ENCODE measurements at places on chromosomes 7 and 10.

DNA sequence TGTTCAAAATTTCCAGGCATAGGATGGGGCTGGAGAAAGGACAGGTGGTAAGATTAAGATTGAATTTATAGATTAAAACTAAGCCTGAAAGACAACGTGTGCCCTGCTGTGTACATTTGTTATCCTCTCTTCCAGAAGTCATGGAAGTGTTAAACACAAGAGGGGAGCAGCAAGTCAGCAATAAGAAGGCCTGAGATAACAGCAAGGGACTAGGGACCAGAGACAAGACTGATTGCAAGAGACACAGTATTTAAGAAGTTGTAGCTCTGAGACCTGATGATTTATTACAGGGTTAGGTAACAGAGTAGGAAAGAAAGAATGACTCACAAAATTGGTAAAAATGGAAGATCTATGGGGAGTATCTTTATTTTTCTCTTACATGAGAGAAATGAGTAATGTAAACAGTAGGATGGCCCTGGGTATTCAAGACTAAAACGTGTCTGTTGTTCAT is 55.7 kb upstream of the COL1A2 start:
- no peak for DNase-seq

- DNase-seq, result no peak
These were observed 200.7 kb upstream of the NPSR1 start for GRCh38 chr7:34457329-34457728.

GRCh38 chr10:124917428-124918190 is 24.3 kb upstream of the ZRANB1 start:
- DNase-seq, result no peak

GRCh38 chr10:16765509-16766375 is 51.5 kb downstream of the RSU1 start:
- no peak for DNase-seq

- DNase-seq, result no peak
These were observed 312.6 kb downstream of the PLXDC2 start for GRCh38 chr10:20128811-20129210.

DNA sequence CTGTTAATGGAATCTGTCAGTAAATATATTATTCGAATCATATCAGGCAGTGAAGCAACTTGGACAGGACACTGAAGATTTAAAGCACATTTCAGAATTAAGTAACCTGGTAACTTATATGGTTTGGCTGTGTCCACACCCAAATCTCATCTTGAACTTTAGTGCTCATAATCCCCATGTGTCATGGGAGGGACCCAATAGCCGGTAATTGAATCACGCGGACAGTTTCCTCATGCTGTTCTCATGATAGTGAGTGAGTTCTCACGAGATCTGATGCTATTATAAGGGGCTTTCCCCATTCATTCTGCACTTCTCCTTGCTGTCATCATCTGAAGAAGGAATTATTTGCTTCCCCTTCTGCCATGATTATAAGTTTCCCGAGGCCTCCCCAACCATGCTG is 83.2 kb upstream of the COL1A2 start:
- DNase-seq, result no peak

DNA sequence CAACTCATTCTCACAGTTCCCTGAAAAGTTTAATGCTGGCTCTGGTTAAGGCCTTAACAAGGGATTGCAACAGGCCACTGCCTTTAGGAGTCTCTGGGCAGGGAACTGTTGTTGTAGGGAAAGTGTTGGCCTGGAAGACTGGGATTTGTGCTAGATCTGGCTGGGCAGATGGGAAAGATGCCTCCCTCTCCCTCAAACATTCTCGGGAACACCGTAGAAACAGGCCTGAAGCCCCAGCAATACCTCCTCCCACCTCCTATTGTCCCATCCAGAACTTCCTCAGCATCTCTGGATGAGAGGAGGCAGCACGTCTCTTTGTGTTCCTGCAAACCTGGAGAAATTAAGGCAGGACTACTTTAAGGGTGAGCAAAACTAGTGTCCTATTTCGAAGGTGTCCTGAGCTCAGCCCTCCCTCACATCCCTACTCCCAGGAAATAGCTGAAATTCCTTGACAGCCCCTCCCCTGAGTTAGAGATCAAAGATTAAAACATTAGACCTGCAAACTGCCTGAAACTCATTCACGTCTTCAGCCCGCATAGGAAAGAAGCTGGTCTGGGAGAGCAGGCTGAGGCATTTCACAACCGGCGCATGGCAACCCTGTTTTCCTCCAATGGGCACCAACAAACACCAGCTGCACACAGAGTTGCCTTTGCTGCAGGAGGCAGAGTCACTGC is 10.9 kb upstream of the MAP3K8 start:
- DNase-seq, result no peak

DNA sequence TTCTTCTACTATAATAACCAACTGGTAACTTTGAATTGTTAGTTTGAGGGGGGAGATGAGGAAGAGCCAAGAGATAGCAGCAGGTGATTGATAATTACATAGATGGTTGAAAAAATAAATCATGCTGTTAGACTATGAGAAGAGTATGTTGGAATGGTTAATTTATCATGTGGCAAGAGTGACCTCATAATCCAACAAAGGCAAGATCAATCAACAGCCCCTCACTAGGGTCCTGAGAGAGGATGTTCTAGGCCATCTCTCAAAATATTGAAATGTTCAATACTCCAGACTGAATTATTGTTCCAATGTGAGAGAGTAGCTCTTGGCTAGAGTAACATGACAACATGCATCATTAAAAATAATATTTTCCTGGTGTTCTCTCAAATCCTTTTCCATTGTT is 67.9 kb downstream of the ADD3 start:
- no peak for DNase-seq

GRCh38 chr10:14191407-14191806 is 139.3 kb downstream of the FRMD4A start:
- DNase-seq, result no peak

DNA sequence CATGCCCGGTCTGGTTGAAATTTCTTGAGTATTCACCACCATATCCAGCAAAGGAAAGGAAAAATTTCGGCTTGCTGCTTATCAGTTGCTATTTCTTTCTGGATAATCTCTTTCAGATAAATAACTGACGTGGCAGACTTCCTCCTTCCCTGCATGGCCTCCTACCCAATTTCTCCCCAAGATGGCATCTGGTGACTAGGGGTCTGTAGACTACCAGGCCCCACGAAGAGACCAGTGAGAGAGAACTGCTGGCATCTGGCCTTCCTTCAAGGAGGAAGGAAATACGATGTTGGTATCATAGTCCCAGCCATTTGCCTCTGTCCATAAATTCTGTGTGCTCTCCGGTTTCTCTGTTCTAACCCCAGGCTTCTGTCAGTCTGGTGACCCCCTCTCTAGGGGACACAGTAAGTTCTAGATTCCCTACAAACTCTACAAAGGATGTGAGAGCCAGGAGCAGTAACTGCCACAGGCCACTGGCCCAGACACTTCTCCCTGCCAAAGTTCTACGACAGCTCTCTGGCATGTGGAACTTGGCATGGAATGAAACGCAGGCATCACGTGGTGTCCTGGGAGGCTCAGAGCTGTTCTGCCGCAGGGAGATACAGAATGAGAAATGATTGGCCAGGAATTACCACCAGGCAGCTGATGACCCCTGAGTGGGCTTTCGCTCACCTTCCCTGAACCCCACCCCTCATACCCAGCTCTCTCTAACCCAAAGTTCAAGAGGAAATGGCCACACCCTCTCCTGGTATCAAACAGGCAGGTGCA is 30.0 kb upstream of the MSRB2 start:
- no peak for DNase-seq

DNA sequence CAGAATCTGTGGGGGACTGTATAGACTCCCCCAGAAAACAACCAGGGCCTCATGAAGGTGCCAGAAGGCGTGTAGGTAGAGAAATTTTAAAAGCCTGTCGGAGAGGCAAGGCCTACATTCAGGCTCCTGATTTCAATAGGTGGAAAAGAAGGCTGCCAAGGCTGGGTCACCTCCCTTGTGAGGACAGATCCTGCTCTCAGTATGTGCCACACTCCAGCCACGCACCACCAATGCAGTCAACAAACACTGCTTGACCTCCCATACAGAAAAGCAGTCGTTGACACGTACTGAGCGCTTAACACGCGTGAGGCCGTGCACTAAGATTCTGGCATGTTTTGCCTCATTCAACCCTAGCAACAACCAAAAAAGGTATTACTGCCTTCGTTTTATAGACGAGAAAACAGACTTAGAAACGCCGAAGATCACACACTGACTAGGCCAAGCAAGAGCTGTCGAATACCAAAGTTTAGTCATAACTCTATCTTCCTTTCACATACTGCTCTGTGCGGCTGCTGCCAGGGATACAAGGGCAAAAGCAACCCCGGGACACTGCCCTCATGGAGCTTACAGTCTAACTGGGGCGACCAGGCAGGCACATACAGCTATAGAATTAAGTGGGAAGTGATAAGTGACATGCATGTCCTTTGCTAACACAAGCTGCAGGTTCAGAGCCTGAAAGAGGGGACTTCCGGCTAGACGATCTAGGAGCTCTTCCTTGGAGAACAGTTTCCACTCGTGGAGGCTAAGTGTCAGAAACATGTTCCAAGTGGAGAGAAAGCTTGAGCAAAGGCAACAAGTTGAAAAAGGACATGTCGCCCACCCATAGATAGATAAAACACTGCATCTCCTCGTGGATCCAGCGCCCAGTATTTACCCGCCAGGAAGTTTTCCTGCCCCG is 797 bp upstream of the NKX2-3 start:
- DNase-seq, result no peak

GRCh38 chr7:81075150-81075549 is 156.3 kb upstream of the SEMA3C start:
- no peak for DNase-seq

- DNase-seq, result no peak
These were observed 205.4 kb downstream of the ZMYND11 start for GRCh38 chr10:340646-341045.

GRCh38 chr7:16874066-16874465 is 7.7 kb downstream of the AGR3 start:
- no peak for DNase-seq

- DNase-seq, result no peak
These were observed 571.3 kb upstream of the NRG3 start for GRCh38 chr10:81303656-81304055.

GRCh38 chr7:151665368-151665767 is 145.7 kb upstream of the RHEB start:
- DNase-seq, result no peak

DNA sequence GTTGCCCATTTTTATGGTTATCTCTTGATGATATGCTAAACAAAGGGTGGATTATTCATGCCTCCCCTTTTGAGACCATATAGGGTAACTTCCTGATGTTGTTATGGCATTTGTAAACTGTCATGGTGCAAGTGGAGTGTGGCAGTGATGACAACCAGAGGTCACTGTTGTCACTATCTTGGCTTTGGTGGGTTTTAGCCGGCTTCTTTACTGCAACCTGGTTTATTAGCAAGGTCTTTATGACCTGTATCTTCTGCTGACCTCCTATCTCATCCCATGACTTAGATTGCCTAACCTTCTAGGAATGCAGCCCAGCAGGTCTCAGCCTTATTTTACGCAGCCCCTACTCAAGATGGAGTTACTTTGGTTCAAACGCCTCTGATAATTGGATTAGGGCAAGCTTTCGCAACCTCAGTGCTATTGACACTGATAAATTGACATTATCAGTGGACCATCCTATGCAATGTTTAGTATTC is 36.9 kb downstream of the BAG3 start:
- DNase-seq, result no peak

DNA sequence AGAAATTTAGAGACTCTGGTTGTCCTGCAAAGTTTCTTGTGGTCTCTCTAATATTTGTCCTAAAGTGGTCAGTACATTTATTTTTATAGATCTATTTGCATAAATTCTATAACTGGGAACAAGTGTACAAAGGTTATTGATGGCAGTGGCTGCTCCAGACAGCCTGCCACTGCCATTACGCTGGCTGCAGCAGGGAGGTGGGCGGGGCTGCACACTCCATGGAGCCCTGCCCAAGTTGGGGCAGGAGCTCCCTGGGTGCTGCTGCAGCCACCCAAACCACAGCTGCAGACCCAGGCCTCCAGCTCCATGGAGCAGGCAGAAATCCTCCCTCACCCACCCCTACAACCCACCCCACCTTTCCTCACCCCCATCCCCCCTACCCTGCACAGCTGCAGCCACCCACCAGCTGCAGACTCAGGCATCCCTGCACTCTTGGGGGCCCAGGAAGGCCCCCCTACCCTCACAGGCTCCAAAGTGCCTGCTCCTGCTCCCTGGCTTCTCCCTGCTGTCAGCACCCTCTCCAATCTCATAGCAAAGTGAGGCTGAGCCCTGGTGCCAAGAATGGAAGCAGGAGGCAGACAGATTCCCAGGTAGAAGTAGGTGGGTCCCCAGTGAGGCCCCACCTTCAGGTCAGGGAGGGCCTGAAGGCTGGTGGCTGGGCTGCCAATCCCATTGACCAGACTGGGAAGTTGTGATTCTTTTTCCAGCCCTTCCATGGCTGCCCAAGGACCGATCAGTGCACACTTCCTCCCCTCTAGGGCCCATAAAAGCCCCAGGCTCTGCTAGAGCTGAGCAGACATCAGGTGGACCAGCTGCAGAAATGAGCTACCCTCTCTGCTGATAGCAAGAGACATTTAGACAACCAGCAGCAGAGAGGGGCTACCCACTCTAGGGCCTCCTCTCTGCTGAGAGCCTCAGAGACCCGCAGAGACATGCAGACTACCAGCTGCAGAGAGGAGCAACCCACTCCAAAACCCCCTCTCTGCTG is 4.8 kb upstream of the CYP3A43 start:
- no peak for DNase-seq
